ENCODE measurements at places on chromosomes 1 and 21.

DNA sequence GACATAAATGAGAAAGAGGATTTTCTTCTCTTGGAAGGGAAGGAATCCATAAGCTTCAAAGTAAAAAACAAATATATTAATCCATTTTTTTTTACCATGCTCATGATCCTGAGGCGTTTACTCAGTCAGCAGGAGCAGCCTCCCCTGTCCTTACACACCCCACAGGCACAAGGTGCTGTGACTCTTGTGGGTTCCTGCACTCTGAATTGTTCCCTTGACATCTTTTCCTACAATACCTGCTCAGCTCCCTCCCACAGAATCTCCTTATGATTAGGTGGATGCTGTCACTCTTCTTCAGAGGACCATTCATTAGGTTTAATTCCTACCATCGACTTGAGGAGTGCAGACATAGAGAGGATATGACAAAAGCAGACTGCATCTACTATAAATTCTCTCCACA is 10.1 kb upstream of the PSRC1 start:
- no peak for DNase-seq
- H3K4me1 ChIP-seq: no peaks in the 10 kb centered on the region
- H3K27me3 ChIP-seq: no peaks in the 10 kb centered on the region
- no peak overlapping the region for H3K4me3 ChIP-seq
- H3K27ac ChIP-seq: no peak overlapping the region
- H3K36me3 ChIP-seq: no peaks in the 10 kb centered on the region

DNA sequence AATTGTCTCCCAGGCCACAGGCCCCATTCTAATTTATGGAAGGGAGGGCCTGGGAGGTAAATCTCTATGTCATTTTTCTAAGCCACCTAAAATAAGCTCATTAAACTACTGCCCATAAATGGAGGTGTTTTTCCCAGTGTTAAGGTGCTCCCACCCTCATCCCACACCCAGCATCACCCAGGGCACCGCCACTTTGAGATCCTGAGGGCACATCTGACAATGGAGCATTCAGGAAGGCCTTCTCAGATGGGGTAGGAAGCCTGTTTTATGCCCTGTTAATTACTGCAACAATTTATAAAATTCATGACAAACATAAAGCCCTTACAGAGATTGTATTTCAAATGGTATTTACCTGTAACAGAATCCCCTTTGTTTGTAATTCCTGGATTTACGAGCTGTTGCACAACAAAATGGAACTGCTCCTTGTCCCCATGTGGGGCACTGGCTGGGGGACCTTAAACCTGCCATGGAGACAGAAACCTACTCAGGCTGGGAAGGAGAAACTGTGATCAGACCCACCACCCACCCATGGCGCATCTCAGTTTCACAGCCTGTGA is 319.5 kb upstream of the USP24 start:
- no peaks in the 10 kb centered on the region for H3K36me3 ChIP-seq
- H3K27me3 ChIP-seq: no peaks in the 10 kb centered on the region
- H3K27ac ChIP-seq: no peak overlapping the region

DNA sequence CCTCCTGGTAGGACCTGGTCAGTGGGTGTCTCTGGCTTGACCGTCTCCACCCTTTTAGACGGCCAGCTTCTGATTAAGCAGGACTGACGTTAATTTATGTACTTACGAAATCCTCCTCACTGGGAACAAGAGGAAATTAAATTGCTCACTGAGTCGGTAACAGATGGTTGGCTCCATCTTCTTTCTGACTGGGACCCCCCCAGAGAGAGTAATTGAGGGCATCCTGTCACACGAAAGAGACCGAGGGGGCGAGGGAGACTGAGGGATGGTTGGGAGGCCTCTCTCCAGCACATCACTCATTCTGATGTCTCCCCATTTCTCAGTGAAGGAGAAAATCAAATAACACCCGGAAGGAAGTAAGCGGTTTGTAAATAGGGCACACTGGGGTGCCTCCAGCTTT is 104.8 kb downstream of the OMA1 start:
- no peak overlapping the region for H3K27ac ChIP-seq
- H3K4me1 ChIP-seq: no peaks in the 10 kb centered on the region
- H3K4me3 ChIP-seq: no peak overlapping the region
- H3K27me3 ChIP-seq: no peaks in the 10 kb centered on the region

DNA sequence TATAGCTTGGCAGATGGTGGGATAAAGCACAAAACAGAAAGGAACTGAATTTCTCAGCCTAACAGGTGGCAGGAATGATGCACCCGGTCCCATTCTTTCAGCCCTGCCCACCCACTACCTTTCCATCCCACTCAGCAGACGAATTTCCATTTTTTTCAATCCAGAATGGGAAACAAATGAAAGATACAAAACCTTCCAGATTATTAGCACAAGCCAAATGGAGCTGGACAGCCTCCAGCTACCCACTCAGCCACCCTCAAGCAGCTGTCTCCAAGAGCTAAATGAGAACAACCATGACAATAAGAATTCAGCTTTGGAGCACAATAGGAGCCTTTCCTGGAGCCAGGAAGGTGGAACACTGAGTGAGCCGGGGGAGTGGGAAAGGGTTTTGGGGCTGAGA is 96.3 kb upstream of the ST6GALNAC5 start:
- no peak for DNase-seq
- H3K4me3 ChIP-seq: no peak overlapping the region
- H3K27ac ChIP-seq: no peak overlapping the region
- no peaks in the 10 kb centered on the region for H3K4me1 ChIP-seq
- no peaks in the 10 kb centered on the region for H3K36me3 ChIP-seq

DNA sequence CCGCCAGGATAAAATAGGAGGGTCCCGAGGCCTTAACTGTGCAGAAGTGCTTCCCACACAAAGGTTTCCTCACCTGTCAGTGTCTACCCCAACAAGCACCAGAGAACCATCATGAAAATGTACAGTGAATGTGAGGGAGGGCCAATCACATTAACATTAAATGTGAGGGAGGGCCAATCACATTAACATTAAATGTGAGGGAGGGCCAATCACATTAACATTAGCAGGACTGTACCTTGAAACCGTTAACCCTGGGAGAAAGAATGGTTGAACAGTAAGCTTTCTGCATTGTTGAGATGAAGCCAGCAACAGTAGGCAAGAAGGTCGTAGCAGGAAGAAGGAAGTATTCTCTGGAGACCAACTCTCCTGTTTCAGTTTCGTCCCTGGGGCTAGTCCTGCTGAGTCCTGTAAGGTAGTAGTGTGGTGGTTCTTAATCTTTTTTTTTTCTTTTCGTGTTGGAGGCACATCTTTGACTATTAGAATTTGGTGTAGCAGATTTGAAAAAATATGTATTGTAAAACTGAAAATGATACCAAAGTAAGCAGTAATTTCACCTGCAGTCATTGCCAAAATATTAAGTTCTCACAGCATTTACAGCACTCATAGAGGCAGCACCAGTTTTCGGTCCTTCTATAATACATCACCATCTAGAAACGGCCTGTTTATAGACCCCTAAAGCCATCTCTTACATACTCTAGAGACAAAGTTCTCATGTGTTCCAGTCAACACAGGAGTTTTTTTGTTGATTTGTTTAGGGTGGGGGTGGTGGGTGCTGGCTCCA is 98.6 kb upstream of the PPP2R5A start:
- H3K4me1 ChIP-seq: peaks cover 5% of the 10 kb centered on the region
- DNase-seq: no peak
- no peak overlapping the region for H3K27ac ChIP-seq
- no peaks in the 10 kb centered on the region for H3K27me3 ChIP-seq

- no peak overlapping the region for H3K4me3 ChIP-seq
- no peaks in the 10 kb centered on the region for H3K27me3 ChIP-seq
- DNase-seq: no peak
- H3K4me1 ChIP-seq: peaks cover 16% of the 10 kb centered on the region
- no peak overlapping the region for H3K27ac ChIP-seq
Measured at GRCh38 chr1:65493802-65494201, 73.3 kb downstream of the LEPR start.

- no peak overlapping the region for H3K27ac ChIP-seq
- no peaks in the 10 kb centered on the region for H3K36me3 ChIP-seq
- H3K4me3 ChIP-seq: no peak overlapping the region
Measured at GRCh38 chr1:110412576-110412975, 5.1 kb upstream of the LAMTOR5 start.

Measured in thoracic aorta (tissue), 2 donors.